ENCODE measurements at places on chromosomes 4 and X.

DNA sequence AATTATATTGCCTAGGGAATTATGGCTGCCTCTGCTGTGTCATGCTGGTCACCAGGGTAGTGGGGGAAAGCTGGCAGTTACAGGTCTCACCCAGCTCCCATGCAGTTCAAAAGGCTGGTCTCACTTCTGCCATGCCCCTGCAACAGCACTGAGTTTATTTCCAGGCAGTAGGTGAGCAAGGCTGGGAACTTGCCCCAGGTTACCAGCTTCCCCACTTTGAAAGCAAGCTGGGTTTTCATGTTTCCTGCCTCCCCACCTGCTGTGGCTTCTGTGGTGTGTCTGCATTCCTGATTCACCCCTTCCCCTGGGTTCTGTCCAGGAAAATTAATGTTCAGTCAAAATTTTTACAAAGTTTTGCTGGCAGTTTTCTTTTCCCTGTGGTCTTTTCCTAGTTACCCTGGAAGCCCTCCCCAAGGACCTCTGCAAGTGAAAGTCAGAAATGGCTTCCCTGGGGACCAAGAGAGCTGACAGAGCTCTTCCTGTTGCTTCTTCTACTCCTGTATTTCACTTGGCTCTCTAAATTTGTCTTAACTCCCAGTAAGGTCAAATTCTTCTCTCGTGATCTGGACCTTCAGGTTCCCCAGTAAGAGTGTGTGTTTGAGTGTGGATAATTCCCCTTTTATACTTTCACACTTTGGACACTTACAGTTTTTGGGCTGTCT, 58.5 kb upstream of the AGTR2 start:
- no peak for DNase-seq

DNA sequence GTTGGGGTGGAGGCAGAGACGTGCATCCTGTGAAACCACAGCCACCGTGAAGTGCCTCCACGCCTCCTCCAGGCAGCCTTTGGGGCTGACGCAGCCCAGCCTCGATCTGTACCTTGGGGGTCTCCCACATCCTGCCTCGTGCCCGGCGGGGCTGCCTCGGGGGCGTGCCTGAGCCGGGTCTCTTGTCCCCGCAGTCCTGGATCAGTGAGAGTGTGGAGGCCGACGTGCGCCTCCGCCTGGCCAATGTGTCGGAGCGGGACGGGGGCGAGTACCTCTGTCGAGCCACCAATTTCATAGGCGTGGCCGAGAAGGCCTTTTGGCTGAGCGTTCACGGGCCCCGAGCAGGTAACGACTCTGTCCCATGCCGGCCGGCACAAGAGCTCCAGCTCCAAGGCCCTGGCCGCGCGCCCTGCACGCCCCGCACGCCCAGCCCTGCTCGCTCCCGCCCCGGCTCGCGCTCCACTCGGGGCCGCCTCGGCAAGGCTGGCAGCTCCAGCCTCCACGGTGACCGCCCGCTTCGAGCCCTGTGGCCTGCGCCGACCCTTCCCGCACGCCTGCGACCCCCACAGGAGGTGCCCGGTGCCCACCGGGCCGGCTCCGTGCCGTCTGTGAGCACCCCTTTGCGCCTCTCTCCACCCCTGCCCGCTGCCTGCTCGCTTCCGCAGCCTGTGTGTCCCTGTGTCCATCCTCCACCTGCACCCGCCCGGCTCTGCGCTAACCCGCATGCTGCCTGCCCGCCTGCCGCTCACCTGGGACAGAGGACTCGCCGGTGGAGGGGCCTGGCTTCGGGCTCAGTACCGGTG, 9.8 kb downstream of the FGFR3 start:
- DNase-seq, result no peak

- DNase-seq, result peak; percentile 91
These were observed 74.6 kb downstream of the MXRA5 start for GRCh38 chrX:3271834-3272186.

GRCh38 chr4:143397335-143397734, 60.7 kb downstream of the GAB1 start:
- no peak for DNase-seq

GRCh38 chrX:69896046-69896445, 153.7 kb downstream of the AWAT2 start:
- DNase-seq, result no peak

DNA sequence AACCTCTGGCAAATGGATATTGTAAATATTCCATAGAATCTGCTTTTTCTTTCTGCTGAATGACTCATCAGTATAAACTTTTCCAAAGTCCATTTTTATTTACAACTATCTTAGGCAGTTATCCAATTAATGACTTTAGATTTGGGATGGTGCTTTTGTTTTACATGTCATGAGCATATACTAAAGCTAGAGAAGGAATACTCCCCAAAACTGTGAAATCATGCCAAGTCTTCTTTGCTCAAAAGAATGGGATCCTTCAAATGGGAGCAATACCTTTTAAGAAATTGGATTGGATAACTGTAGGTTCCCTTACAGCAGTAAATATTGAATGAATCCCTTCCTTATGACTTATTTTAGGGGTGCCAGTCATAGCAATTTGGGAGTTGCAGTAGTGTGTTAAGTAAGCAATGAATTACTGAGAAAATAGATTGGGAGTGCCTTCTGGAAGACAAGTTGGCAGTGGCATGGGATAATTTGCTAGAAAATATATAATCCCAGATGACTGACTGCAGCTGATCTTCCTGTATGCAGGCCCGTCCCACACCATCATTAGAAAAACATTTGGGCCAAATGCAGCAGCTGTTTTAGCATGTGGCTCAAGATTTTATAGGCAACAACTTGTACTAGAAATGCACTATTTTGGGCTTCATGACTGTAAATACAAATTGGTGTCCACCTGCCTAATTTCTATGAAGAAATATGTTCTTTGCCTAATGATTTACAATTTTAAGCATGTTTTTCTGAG, 2.8 kb downstream of the TMPRSS11D start:
- no peak for DNase-seq

DNA sequence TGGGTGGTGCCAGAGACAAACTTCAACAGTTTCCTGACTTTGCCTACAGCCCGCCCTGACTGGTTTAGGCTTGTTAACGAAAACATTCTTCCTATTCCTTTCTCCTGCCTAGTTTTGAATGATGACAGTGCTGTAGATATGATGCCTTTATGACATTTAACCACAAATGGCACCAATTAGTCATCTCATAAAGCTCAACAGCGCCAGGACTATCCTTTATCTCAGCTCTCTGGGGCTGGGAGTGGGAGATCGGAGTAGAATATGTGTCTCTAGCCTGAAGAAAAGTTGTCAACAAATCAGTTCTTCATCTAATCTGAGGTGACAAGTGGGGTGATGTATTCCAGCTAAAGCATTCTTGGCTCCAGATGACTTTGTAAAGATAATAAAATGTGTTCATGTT, 64.6 kb upstream of the SH3RF1 start:
- DNase-seq, result peak; percentile 87

GRCh38 chr4:38131371-38132091, 171.3 kb downstream of the PTTG2 start:
- DNase-seq, result no peak

- DNase-seq, result no peak
These were observed 1293.4 kb downstream of the ARAP2 start for GRCh38 chr4:34950926-34951325.

- no peak for DNase-seq
These were observed 643.7 kb downstream of the BCOR start for GRCh38 chrX:39453889-39454621.

DNA sequence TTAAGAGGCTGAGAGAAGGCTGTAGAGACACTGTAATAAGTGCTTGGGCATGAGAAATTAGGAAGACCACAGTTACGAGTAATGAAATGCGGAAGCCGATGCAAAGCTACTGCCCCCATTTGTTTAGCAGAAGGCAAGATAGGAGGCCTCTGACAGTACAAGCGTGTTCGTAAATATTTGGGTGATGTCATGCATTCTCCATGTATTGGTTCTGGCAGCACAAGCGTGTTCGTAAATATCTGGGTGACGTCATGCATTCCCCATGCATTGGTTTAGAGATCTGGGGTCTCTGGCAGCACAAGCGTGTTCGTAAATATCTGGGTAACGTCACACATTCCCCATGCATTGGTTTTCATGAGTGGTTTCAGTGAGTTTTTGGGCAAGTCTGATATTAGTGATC, 661.5 kb upstream of the FRG1 start:
- peak; percentile 94 for DNase-seq

DNA sequence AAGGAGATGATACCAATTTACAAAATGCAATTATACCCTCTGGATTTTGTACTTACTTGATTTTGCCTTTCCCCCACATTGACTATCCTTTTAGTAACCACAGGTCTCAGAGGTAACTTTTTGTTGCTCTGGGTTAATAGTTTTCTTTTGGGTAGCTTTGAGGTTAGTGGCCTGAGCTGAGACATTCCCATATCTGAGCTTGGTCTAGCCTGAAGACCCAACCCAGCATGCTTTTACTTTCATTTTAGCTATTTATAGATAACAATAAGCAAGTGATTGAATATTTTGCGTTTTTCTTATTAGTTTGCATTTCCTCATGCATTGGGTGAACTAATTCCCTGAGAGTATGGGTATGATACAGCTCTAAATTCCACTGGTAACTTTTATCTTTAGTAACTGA, 11.8 kb downstream of the HTN1 start:
- DNase-seq, result no peak

GRCh38 chr4:86955888-86956451, 21.2 kb downstream of the AFF1 start:
- no peak for DNase-seq

- DNase-seq, result no peak
These were observed 32.5 kb downstream of the ETDB start for GRCh38 chrX:135087867-135088266.

DNA sequence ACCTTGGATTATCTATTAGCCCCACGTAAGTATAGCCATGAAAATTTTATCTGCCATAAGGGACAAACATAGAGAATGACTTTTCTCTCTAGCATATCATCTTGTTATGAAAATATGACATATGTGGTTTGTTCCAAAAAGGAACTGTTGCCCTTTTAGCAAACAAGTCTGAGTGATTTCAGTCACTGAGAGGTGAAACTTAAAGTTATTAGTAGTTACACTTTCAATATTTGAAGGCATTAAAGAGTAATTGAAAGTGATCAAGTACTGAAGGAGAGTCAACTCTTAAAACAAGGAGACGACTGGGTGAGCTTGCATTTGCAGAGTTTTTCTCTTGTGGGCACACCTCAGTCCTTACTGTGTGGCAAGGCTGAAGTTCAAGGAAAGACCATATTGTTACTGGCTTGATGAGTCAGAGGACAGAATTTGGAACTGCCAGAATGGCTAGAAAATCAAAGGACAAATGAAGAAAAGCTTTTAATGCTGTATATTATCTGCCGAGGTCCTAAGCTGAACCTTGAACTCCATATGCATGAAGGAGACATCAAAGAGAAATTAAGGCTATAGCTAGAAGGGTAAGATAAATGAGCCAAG, 205.1 kb upstream of the EMCN start:
- DNase-seq, result no peak

GRCh38 chr4:123986268-123986798, 589.7 kb downstream of the SPRY1 start:
- peak; percentile 93 for DNase-seq

DNA sequence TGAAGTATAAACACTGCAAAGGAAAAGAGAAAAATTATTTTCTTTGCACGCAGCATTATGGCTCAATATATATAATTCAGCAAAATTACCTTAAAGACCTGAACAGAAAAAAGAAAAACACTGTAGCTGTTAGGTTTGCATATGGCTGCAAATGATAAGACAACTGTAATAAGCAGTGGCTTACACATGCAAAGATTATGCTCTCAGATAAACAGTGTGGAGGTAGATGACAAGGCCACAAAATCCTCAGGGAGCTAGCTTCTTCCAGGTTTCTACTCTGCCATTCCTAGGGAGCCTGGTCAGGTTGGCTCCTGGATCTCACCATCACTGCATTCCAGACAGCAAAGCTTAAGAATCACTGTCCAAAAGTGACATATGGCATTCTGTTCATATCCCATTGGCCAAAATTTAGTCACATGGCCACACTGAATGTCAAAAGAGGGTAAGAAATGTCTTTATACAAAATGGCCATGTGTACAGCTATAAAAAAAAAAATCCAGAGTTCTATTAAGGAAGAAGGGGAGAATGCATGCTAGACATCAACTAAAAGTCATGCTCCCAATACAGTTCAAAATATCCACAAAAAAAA, 195.2 kb upstream of the SLC7A11 start:
- DNase-seq, result no peak

- DNase-seq, result no peak
These were observed 2362.2 kb upstream of the AGA start for GRCh38 chr4:179804440-179804839.

- no peak for DNase-seq
These were observed 1.7 kb upstream of the UBA1 start for GRCh38 chrX:47191806-47192401.

Measured in fibroblast of skin of abdomen (primary cell).